Panc1 (cell line): ENCODE measurements at places on chromosomes 2 and 18.

GRCh38 chr18:3799515-3799914, 349.5 kb downstream of the TGIF1 start:
- DNase-seq: no peak

GRCh38 chr2:181742922-181743722, 62.8 kb upstream of the NEUROD1 start:
- peak; percentile 47 for DNase-seq

DNA sequence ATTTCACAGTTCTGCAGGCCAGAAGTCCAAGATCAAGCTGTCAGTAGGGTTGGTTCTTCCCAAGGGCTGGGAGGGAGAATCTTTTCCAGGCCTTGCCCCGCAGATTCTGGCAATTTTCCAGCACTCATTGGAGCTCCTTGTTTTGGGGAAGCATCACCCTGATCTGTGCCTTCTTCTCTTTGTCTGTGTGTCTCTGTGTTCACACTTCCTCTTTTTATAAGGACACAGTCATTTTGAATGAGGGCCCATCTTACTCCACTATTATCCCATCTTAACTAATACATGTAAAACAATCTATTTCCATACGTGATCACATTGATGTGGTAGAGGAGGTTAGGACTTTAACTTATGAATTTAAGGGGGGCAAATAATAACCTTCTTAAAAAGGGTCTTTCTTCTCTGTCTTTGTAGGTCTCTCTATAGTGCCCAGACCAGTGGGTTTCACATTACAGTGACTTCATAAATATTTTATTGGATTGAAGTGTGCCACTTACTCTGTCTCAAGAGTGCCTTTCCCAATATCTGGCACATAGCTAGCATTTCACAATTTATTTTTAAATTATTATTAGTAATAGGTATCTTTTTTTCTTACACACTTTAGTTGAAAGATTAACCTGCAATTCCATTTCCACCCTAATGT, 68.9 kb upstream of the CBLN2 start:
- DNase-seq: no peak

DNA sequence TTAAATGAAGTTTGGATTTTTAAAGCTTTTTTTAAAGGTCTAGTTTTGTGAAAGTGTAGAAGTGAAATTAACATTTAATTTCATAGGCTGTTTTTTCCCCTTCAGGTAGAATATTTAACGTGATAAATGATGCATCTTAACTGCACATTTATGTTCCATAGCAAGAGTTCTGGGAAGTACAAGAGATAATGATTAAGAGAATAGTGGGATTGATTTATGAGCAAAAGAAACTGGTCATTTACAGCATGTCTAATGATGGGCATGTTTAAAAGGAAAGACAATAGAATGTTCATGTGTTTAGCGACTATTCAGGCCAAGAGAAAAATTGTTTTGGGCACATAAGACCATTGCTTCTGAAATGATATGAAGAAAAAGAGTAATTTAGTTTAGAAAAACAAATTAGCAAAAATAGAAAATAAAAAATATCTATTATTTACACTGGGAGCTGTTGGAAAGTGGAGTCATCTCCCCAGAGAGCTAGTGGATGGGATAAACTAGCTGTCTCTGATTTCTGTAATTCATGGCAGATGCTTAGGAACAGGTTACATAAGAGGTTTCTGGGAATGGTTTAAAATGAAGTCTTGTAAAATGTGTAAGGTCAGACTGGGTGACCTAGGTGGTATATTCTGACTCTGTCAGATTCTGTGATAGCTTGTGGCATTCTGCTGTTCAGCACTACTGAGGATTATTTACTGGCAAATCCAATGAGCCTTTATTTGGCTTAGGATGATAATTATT, 60.7 kb downstream of the WDR7 start:
- no peak for DNase-seq

DNA sequence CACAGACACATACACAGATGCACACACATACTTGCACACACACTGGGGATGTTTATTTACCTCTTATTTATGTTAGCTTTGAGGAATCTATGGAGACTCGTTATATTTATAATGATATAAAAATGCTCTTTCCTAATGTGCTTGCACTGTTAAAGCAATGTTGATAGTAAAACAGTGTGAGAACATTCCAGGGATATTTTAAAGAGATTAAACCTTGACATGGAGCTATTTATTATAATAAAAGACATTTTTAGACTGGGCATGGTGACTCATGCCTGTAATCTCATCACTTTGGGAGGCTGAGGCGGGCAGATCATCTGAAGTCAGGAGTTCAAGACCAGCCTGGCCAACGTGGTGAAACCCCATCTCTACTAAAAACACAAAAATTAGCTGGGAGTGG, 557.3 kb upstream of the ZNF804A start:
- no peak for DNase-seq
